Stimulated activated CD4-positive, alpha-beta T cell treated with anti-CD3 and anti-CD28 coated beads, TNF-alpha, amount 100 ng/mL, for 4 hours (primary cell): ENCODE measurements at places on chromosomes 3 and 15.

DNA sequence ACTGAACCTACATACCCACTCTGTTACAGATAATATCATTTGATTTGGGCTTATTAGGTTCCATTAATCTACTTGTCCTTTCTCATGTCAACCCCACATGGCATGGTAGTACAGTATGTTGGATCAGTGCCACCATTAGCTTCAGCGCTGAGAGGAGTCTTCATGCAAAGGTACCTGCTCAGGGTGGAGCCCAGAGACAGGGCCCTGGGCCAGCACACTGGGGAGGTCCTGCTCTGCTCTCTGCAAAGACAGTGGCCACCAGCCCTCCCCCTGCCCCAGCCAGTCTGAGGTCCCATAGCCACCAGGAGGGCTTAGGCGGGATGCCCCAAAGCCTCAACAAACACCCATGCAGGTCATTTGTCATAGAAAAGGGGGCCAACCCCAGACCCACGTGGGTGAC, 71.0 kb downstream of the ATP10A start:
- DNase-seq = no peak

- DNase-seq = no peak
These were observed 43.7 kb upstream of the ADAMTS17 start for GRCh38 chr15:100385300-100386050.

DNA sequence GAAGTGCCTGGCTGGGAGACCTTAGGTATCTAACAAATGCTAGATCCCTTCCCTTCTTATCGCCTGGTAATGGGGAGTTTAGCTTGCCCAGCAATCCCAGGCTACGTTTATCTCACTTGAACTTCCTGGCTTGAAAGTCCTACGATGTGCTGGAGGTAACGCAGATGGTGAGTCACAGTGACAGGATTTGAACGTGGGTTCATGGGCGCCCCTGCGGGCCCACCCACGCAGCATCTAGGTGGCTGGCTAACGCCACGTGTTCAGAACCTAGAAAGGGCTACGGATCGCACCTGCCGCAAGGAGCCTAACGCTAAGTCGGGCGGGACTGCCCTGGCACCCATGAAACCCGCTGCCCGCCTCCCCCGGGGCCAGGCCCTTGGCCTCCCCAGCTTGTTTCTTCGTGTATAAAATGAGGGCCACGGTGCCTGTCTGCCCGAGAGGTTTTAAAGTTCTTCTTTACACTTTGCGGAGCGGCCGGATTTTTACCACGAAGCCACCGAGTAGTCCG, 600 bp upstream of the USP3 start:
- peak; percentile 83 for DNase-seq

DNA sequence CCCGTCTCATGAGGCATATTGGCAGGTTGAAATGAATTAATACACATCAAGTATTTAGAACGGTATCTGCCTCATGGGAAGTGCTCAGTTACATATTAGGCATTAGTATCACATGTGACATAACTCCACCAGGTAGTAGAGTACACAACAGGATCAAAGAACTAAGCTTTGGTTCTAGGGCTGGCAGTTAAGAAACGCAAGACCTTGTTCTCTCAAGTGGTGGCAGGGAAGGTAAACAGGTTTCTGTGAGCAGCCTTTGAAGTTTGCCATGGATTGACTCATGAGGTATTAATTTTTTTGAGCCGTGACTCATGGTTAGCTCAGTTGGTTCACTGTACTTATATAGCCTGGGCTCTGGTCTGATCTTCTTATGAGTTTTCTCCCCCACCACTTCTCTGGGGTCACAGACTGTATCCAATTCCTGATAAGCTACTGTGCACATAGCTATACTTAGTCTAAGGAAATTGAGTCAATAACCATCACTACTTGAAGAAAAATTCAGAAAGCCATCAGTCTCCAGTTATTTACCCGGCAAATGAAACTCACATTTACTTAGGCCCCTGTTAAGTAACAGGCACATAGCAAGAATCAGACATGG, 155.6 kb upstream of the STT3B start:
- no peak for DNase-seq

GRCh38 chr3:60202052-60202726, 1049.1 kb downstream of the FHIT start:
- DNase-seq = no peak

GRCh38 chr3:134378384-134378783, 4.1 kb upstream of the AMOTL2 start:
- no peak for DNase-seq

GRCh38 chr3:120404876-120405275, 45.9 kb downstream of the FSTL1 start:
- no peak for DNase-seq

- no peak for DNase-seq
These were observed 191.5 kb downstream of the PLCH1 start for GRCh38 chr3:155553326-155553725.
